Activated CD8-positive, alpha-beta memory T cell treated with anti-CD3 and anti-CD28 coated beads for 24 hours (primary cell): ENCODE measurements at places on chromosomes 4 and X.
A peak's percentile ranks its signal among the peaks of the same experiment; 100 is the strongest.

GRCh38 chr4:84578540-84579402 is 4.2 kb upstream of the CDS1 start:
- DNase-seq, result no peak

- no peak for DNase-seq
Observed at GRCh38 chrX:107563824-107564223, 64.5 kb upstream of the PRPS1 start.

DNA sequence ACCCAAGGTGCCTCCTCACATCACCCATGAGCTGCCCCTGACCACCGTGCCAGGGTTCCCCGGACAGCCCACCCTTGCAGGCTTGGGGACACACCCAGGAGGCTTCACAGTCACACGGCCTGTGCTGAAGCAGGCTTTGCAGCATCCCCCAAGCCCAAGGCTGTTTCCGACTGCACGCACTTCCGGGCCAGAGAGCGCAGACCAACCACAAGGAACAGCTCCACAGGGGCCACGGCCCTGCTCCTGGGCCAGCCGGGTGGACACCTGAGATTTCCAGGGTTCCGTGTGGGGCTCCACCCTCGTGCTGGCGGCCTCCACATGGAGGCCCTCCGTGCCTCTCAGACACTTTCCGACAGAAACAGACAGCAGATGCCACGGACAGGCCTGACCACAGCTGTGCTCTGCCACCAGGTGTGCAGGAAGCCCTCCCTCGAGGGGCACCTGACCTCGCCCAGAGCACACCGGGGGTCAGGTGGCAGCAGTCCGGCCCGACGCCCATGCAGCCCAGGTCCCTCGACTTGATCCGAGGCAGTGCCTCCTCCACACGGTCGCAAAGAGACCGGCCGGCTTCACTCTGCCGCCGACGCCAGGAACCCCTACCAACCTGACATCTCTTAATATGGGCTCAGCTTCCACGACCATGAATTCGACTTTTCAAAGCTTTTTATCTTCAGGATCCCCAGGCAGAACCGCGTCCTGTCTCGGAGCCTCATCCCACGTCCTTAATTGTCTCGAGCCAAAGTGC is 8.0 kb downstream of the CTBP1 start:
- DNase-seq, result no peak

- no peak for DNase-seq
Observed at GRCh38 chr4:40377512-40378365, 42.6 kb downstream of the CHRNA9 start.

DNA sequence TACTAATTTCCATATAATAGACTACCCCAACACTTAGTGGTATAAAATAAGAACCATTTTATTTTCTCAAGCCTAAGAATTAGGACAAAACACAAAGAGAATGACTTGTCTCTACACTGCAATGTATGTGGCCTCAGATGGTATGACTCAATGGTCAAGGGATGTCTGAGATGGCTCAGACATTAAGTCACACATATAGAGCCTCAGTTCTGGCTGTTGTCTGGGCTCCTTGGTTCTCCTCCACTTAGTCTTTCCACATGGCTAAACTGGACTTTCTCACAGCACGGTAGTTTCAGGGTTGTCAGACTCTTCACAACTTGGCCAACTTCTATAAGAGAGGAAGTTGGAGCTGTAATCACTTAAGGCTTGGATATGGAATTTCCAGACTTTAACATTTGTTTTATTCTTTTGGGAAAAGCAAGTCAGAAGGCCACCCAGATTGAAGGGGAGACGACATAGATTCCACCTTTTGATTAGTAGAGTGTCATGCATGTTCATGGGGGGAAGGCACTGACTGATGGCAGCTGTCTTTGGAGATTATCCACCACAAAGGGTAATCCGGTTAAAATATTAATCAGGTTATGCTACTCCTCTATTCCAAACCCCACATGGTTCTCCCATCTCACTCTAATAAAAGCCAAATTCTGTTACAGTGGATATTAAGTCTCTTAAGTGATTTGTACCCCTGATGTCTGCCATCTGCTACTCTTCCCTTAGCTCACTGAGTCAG is 9.4 kb downstream of the IL15 start:
- DNase-seq, result no peak

- no peak for DNase-seq
Observed at GRCh38 chr4:36399762-36400353, 118.4 kb downstream of the DTHD1 start.

GRCh38 chrX:23822397-23822796 is 39.4 kb downstream of the SAT1 start:
- no peak for DNase-seq

DNA sequence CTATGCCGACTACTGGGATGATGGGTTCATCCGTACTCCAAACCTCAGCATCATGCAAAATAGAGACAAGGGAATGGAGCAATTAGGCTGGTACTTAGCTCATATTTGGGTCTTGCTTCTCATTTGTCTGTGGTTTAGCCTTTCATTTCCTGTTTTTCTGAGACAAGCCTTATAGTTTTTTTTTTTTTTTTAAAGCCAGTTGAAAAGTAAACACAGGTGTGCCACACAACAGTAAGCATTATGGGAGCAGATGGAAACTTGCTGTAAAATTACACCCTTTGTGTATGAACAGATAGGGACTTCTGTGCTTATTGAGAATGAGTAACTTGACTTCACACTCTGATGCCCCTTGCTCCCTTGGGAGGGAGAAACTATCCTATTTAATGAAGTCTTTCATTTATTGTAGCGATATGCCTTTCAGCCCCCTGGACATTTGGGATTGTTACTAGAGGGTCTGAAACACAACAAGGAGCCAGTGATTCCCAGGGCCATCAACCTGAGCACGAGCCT is 13.7 kb downstream of the RASSF6 start:
- DNase-seq, result no peak

DNA sequence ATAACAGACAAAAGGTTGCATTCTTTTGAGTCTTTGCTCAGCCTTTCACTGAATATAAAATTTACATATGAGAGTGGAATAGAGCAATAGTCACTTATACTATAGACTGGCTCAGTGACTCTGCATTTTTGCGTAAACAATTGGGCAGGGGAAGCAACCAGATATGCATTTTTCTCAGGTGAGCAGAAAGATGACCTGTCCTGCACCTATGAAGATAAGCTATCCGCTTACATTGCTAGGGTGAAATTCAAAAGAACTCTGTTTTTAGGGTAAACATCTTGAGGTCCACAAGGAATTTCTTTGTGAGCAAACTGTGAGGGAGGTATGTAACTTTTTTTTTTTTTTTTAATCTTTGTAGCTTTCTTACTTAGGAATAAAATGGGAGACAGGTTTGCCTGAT is 602.4 kb upstream of the PRKX start:
- no peak for DNase-seq

- DNase-seq, result peak; percentile 91
Observed at GRCh38 chr4:151015459-151016347, 619 bp upstream of the LRBA start.

DNA sequence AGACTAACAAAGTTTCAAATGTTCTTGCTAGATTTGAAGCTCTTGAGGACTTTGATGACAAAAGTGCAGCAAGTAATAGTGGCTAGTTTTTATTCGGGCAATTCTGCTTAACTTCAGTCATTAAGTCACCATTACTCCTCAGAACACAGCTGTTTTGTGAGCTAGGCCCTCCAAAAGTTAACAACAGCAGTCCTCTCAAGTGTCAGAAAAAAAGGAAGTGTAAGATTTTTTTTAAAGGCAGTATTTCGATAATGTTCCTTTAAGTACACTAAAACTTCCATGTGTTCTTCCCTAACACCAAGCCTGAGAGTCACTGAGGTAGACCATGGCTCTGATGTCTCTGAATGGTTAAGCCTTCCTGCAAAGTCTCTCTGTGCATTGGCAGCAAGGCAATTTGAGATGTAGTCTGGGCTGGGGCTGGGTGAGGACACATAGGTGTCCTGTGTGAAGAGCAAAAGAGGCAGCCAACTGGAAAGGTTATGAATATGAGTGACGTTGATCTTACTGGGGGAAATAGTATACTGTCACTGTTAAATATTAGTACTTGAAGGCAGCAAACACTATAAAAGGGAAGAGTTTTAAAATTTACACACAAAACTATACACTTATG is 174.0 kb upstream of the MAP3K15 start:
- DNase-seq, result no peak

DNA sequence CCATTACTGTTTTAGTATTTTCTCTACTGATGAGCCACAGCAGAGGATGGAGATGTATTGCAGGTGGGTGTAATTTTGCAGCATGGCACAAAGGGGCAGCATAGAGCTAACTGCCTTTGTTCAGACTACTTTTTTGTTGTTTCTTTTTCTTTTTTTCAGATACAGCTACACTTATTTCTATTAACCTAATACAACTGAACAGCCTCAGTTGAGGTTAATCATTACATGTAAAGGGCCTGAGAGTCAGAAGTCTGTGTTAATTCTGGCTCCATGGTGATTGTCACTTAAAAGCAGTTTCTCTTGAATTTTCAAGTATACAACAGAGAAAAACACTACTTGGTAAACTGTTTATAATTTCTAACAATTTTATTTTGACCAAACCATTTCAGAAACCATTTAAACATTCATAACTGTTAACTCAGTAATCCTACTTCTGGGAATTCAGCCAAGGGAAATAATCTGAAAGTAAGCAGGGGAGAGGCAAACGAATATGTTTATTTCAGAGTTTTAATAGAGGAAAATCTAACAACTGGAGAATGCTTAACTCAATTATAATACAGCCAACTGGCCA is 13.9 kb upstream of the PPEF2 start:
- no peak for DNase-seq

DNA sequence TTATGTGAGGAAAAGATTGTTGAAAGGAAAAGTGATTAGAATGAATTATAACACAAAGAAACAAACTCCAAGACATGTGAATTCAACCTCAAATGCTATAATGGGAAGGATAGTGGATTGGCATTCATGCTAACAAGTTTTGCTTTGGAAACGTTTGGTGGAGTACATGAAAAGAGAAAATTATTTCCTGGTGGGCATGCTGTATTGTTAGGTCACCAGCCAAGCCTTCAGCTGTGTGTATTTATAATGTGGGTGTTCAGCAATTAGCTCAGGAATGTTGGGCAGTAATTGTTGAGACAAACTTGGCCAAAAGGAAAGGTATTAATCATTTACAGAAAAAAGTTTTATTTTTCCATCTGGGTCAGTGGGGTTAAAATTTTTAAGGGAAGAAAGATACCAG is 198.9 kb upstream of the ARSJ start:
- DNase-seq, result no peak

DNA sequence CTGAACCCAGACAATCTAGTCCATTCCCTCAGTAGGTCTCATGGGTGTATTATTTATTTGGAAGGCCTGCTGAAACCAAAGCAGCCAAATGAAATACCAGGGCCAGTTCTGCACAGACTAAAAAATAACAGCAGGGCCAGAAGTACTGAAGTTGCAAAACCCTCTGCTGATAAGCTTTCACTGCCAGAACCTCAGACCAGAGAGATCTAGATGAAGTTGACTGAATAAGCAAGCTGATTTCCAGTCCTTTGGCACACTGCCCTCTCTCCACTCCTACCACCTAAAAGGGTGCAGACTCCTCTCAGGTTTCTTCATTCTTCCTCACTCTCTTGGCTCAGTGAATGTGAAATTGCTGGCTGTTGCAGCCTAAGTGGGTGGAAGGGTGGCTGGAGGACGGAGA is 276.7 kb upstream of the KLF3 start:
- no peak for DNase-seq

DNA sequence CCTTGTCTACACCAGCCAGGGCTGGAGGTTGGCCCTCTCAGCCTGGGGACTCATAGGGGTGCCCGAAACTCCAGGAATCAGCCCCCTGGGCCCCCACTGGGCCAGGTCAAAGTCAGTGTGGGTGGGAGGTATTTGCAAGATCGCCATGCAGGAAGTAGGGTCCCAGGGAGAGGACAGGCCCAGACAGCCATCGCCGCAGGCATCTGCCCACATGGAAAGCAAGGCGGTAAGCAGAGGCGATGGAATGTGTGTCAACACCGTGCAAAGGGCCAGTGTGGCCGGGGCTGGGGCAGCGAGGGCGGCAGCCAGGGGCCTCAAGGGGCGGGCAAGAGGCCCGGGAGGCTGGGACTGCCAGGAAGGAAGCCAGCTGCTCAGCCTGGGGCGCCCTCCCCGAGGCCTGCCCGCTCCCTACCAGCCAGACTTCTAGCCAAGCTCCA is 19.3 kb upstream of the DUSP9 start:
- DNase-seq, result no peak

GRCh38 chr4:83783215-83783614 is 247.3 kb downstream of the GPAT3 start:
- DNase-seq, result no peak

- peak; percentile 41 for DNase-seq
Observed at GRCh38 chrX:68980906-68981616, 152.2 kb downstream of the EFNB1 start.

DNA sequence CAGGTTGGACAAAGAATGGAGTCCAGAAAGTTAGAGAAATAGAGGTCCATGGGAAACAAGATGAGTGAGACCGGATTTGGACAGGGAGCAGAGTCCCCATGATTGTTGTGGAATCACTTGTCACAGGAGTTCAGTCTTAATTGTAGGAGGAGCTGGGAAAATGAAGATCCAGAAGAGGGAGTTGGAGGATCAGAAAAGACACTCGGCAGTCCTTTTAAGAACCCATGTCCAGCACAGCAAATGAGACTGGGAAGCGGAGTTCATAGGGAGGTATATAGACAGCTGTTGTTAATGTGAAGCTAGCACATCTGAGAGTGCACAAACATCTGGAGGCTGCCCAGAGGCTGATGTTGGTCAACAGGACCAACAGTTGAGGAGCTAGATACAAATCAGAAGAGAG is 111.4 kb upstream of the RXFP1 start:
- no peak for DNase-seq

- no peak for DNase-seq
Observed at GRCh38 chrX:790783-791360, 160.3 kb downstream of the SHOX start.

DNA sequence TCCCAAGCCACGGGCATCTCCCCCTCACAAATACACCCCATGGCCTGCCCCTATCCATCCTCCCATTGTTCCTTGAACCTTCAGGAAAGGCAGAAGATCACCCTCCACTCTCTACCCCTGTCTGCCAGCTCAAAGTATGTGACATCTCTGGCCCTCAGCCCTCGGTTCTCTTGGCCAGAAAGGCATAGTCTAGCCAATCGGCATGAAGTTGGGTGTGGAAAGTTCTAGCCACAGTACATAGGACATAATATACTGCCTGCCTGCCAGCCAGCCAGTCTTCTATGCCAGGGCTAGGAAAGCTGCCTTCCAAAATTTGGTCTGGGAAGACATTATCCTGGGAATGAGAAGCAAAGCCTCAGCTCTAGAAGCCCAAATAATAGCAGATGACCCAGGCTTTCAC is 3.2 kb upstream of the PLP1 start:
- DNase-seq, result no peak
